Suppressor macrophage treated with lipopolysaccharide for 1 hour (primary cell): ENCODE measurements at places on chromosomes 5 and 9.

GRCh38 chr5:136811551-136811950 is 446.2 kb upstream of the TRPC7 start:
- DNase-seq, result no peak

DNA sequence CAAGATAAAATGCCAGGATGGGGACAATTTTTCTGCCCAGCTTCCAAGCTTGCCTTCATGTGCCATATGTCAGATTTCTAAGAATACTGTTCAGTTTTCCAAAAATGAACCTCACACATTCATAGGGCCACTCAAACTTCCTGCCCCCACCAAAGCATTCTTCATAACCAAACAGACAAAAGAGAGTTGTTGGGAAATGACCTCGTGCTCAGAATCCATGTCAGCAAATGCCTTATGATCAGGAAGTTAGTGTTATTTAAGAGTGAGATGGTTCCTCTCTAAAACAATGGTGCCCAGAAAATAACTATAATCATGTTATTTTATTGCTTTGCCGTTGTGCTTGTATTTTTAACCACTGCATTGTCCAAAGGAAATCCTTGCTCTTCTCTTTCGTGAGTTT is 208.2 kb downstream of the ZNF608 start:
- DNase-seq, result no peak

- peak; percentile 85 for DNase-seq
Measured at GRCh38 chr9:113737517-113738271, 138.4 kb upstream of the ZNF618 start.

DNA sequence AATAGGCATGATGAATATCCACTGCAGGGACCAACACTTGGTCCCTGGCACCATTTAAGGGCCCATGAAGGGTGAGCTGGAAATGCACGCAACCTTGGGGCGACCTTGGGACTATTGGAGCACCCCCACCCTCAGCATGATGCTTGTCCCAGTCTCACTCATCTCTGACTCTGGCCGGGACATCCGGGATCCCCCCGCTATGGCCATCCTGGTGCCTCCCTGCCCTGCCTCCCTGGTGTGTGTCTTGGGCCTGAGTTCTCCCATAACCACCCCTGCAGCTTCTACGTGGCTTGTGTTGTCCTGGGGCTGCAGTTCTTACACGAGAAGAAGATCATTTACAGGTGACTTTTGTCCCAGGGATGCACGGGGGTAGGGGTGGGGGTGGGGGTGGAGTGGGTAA is 5.9 kb downstream of the ZDHHC12 start:
- DNase-seq, result no peak

GRCh38 chr5:72659726-72660125 is 152.5 kb upstream of the ZNF366 start:
- DNase-seq, result no peak

DNA sequence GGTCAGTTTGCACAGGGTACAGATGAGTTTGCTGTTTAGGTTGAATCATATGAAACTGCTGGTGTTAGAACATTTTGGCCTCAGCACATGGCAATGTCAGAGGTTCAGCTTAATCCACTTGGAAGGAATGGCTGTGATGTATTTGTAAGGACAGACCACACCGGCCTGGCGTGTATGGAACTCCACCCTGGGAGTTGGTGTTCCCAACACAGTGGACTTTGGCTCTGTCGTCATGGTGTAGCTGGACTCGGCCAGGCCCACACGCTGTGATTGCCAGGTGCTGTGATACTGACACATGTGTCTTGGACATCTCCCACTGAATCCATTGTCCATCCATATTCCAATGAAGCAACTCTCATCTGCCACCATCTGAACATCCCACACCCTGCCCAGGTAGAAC is 90.3 kb downstream of the ZNF618 start:
- DNase-seq, result no peak

DNA sequence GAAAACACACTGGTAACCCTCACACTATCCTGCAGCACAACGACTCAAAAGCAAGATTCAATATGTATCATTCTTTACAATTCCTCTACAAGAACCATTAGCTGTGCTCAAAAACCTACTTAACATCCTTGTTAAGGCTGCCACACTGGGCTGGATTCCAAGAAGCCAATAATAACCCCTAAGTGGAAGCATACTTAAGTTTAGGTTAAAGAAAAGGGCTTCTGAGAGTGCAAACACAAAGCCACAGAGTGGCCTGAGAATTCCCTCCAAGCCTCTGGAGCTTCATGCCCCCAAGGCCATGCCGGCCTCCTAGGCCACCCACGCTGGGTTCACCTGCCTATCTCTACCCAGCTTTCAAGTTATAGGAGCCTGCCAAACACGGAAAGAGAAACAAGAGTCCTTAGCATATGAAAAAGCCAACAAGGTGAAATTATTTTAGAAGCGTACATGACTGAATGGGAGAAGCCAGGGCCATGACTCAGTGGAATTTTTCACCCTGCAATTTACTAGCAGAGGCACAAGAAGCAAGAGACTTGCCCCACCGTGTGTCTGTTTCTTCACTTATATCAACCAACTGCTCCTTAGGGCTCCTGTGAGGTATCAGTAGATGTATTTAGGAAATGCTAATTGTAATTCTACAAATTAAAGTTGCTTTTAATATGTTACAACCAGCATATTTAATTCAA is 293.0 kb downstream of the SPOCK1 start:
- DNase-seq, result no peak

GRCh38 chr9:117763314-117763713 is 59.1 kb downstream of the TLR4 start:
- peak; percentile 23 for DNase-seq

DNA sequence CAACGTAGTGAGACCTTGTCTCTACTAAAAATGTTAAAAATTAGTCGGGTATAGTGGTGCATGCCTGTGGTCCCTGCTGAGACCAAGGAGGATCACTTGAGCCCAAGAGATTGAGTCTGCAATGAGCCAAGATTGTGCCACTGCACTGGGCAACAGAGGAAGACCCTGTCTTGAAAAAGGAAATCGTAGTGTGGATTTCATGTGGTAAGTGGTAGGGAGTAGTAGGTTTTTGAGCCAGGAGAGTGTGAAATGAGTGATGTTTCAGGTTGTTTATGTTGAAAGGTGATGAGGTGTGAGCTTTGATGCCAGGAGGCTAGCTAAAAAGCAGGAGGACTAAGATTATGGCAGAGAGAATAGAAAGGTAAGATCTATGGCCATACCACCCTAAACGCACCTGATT is 5.9 kb downstream of the MATR3 start:
- DNase-seq, result no peak

- DNase-seq, result no peak
Measured at GRCh38 chr9:37669232-37669631, 18.5 kb downstream of the FRMPD1 start.

GRCh38 chr5:119378075-119378700 is 22.4 kb downstream of the TNFAIP8 start:
- DNase-seq, result peak; percentile 47

- no peak for DNase-seq
Measured at GRCh38 chr5:8907168-8907868, 638.6 kb downstream of the SEMA5A start.

- peak; percentile 24 for DNase-seq
Measured at GRCh38 chr5:149240354-149240998, 31.2 kb upstream of the AFAP1L1 start.

- DNase-seq, result peak; percentile 38
Measured at GRCh38 chr5:89268460-89268859, 385.5 kb upstream of the MEF2C start.

DNA sequence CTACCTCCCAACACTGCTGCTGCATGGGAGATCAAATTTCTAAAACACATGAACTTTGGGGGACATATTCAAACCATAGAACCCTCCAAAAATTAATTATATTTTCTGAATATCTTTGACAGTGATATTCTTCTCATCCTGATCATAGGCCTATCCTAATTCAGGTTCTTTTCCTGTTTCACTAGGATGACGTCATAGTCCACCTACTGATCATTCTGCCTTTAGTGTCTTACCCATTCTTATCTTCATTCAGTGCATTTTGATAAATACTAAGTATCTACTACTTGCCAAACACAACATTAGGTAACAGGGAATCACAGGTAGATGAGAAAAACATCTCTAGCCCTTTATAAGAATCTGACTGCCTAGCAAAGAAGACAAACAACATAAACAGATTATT is 179.1 kb upstream of the PRLR start:
- no peak for DNase-seq

DNA sequence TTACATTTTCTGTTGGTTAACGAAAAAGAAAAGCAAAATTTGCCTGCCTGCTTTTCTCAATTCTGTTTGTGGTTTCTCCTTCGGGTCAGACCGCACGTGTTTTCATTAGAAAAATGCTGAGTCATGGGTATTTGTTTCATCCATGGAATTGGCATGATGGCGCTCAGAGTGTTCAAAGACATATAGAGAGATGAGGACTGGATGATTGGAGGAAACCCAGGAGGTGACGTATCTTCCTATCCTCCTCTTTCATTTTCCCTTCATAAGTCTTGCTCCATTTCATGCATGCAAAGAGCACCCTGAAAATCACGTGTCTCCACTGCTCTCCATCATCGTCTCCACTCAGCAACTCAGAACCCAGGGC is 353.8 kb upstream of the WWC1 start:
- DNase-seq, result peak; percentile 19

- no peak for DNase-seq
Measured at GRCh38 chr9:101383361-101383760, 1.4 kb downstream of the BAAT start.

- no peak for DNase-seq
Measured at GRCh38 chr5:159571501-159572244, 241.4 kb upstream of the IL12B start.

DNA sequence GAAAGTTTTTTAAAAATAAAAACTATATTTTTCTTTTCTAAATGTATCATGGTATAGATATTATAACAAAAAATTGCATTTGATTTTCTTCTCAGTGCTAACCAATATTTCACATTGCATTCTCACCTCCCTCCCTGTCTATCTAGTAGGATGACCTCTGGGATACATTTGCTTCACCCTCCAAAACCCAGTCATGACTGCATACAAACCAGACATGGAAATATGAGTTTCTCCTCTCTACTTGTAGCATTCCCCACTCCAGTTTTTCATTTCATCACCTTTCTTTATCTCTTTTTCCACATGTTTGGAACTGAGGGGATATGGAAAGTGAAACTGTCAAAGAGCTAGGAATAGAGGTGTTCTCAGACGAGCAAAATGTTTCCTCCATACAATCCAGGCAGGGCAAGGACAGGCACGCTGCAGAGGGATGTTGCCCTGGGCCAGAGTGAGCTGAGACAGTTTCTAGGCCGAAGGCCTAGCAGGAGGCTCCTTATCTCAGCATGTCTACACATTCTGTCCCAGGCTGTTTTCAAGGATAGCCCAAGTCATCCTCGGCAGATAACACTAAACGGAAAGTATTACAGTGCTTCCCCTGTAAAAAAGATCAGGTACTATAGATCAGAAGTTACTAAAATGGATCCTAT is 46.7 kb downstream of the MEF2C start:
- DNase-seq, result no peak

- no peak for DNase-seq
Measured at GRCh38 chr9:64061013-64061627, 1223.9 kb downstream of the FOXD4L5 start.

- DNase-seq, result no peak
Measured at GRCh38 chr5:130912088-130912487, 253.0 kb downstream of the HINT1 start.

GRCh38 chr9:72907421-72907820 is 45.4 kb downstream of the ALDH1A1 start:
- DNase-seq, result no peak

GRCh38 chr5:156393980-156394379 is 67.0 kb downstream of the SGCD start:
- DNase-seq, result no peak

- DNase-seq, result no peak
Measured at GRCh38 chr5:138149530-138149929, 10.3 kb upstream of the NME5 start.

- DNase-seq, result no peak
Measured at GRCh38 chr9:113626735-113627495, 163.4 kb downstream of the RGS3 start.

DNA sequence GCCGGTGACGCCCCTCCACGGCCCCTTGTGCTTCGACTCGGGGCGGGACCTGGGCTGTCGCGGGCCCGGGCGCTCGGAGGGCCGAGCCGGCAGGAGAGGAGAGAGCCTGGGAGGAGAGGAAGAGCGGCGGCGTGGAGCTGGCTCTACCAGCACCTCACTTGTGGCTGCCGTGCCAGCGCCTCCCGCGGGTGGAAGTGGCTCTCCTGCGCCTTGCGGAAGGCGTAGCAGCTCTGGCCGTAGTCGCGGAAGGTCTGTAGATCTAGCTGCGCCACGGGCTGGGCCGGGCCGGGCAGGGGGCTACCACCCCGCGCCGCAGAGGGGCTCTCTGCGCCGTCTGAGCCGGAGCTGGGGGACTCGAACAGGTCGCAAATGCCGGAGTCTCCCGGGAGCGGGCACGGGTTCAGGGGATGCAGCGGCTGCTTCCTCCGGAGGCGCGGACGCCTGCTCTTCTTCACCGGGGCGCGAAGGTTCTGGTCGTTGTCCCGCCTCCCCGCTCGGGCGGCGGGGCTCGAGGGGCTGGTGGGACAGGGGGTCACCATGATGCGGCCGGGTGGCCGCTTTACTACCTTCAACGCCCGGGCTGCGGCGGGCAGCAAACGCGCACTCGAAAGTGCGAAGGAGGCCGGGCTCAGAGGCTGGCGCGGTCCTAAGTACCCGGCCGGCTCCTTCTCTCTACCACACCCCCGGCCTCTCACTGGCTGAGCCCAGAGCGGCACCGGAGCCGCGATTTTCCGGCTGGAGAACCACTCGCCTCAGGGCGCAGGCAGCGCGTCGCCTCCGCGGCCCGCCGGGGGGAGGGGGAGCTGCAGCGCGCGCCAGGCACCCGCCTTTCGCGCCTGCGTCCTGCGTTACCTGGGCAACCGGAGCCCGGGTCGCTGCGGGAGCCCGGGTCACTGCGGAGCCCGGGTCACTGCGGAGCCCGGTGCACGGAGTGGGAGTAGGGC is at the start of gene CCNO:
CCNO (minus strand) TSS at position 624 of the 944 bp plus-strand sequence; CDS start at position 539, 85 bp downstream.
- DNase-seq, result peak; percentile 64

DNA sequence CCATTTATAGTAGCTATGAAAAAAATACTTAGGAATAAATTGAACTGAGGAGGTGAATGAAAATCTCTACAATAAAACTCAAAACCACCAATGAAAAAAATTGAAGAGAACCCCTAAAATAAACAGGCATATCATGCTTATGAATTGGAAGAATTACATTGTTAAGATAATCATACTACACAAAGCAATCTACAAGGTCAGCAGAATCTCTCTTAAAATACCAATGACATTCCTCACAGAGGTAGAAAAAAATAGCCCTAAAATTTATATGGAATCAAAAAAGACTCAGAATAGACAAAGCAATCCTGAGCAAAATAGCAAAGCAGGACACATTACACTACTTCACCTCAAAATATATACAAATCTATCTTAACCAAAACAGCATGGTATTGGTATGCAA is 23.2 kb downstream of the PRDM9 start:
- DNase-seq, result no peak

GRCh38 chr9:128689820-128690683 is 1.0 kb downstream of the SET start:
- DNase-seq, result peak; percentile 70

DNA sequence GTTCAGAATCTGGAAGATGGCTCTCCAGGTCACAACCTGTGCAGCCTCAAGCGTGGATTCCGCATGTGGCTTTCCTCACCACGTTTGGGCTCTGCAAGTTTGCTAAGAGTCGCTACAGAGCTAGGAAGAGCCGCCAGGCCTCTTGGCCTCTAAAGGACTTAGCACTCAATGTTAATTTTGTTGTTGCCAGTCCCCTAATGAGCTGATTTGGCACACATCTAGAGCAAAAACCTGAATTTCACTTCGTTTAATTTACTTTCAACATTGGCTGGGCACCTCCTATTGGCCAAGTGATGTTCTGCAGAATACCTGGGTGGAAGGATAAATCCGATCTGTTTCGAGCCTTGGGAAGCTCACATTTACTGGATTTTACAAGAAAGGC is 65.8 kb upstream of the UNC5A start:
- no peak for DNase-seq
